ENCODE measurements at places on chromosomes 2 and 18.

GRCh38 chr18:48126240-48126639, 195.8 kb upstream of the SMAD2 start:
- no peak for DNase-seq

DNA sequence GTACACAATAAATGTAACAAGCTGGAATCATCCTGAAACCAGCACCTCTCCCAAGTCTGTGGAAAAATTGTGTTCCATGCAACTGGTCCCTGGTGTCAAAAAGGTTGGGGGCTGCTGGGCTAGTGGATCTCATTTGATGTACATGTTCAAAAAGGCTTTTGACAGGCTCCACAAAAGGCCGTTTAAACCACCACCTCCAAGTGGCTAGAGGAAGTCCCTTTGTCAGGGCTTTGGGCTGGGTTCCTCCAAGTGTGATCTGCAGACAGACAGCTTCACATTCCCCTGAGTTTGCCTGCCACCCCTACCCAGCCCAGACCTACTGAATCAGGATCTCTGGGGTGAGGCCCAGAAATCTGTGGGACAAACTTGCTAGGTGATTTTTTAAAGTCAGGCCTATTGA, 84.7 kb downstream of the TGFA start:
- no peak for DNase-seq

GRCh38 chr2:230225486-230225885, at the start of gene SP140:
Gene SP140, plus strand, starts transcription at chr2:230225736. Its CDS starts 109 bp downstream, at chr2:230225845.
- peak; percentile 84 for DNase-seq

DNA sequence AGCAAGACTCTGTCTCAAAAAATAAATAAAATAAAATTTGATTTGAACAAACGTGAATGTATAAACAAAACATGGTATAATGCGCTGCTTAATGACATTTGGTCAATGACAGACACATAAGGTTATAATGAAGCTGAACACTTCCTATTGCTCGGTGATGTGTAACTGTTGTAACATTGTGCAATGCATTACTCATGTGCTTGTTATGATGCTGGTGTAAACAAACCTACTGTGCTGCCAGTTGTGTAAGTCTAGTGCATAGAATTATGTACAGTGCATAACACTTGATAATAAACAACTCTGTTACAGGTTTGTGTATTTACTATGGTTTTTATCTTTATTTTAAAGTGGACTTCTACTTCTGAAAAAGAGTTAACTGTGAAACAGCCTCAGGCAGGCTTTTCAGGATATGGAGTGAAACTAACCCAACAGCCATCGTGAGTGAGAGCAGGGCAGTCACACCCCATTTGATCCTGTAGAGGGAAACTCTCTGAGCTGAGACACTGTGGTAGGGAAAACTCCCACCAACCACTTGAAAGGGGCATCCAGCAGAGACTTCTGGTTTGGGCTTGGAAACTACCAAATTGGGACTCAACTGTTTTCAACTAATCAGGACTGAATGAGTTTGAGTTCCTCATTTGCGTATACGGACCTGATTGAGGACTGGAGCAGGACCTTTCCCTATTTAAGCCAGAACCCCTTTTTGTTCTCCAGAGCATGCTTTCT, 8.7 kb upstream of the RPRD1A start:
- DNase-seq: no peak

- DNase-seq: no peak
Measured at GRCh38 chr2:190802129-190802528, 78.5 kb upstream of the GLS start.

- DNase-seq: no peak
Measured at GRCh38 chr18:22101731-22102130, 67.7 kb upstream of the GATA6 start.

GRCh38 chr2:96960153-96960961, 26.0 kb downstream of the FAM178B start:
- peak; percentile 89 for DNase-seq

GRCh38 chr2:27920148-27920885, 29.8 kb downstream of the BABAM2 start:
- no peak for DNase-seq

DNA sequence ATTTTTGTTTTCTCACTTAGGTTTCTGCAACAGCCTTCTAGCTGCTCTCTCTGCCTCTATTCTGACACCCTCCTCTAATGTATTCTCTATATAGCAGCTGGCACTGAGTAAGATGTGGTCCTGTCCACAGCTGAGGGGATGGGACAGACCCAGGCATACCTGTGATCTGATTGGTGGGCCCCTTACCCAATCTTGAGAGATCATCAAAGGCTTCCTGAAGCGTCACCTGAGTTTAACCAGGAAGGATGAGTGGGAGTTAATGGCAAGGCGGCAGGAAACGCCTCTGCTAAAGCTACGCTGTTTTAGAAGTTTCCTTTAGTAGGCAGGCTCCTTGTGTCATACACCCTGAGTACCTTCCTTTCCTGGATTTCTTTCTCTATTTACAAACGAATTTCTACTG, 5.7 kb upstream of the TET3 start:
- DNase-seq: peak; percentile 69

DNA sequence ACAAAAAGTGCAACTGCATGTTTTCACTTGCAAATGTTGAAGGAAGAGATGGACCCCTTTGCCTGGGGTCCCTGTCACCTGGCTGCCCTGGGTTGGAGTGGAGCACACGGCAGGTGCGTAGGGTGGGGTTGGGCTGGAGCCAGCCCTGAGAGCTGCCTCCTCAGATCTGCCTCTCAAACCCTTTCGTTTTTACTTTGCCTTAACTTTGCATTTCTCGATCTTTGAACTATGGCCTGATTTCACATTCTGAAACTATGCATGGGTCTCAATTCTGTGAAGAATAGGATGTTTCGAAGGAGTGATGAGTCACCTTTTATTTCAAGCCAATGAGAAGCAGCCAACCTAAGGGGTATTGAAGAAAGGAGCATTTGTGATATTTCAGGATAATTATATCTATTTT, 132.8 kb downstream of the ACOXL start:
- DNase-seq: peak; percentile 49

GRCh38 chr2:184041777-184042176, 556.6 kb upstream of the ZNF804A start:
- DNase-seq: no peak

DNA sequence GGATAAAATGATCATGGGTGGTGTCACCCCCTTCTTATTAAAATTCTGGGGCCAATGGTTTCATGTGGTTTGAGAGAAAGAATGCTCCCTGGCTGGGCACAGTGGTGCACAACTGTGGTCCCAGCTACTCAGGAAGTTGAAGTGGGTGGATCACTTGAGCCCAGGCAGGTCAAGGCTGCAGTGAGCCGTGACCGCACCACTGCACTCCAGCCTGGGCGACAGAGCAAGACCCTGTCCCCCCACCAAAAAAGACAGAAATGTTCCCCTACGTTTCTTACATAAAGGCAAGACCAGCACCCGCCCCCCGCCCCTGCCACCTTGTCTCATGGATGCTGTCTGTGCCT, 53.0 kb upstream of the ID2 start:
- no peak for DNase-seq

Measured in activated CD4-positive, alpha-beta T cell treated with anti-CD3 and anti-CD28 coated beads, Interleukin-2, amount 50 U/mL, for 48 hours (primary cell).